ENCODE measurements at places on chromosomes 3 and 15.

- H3K4me3 ChIP-seq: no peak overlapping the region
- no peak for DNase-seq
- peaks cover 2% of the 10 kb centered on the region for H3K4me1 ChIP-seq
- H3K27ac ChIP-seq: no peak overlapping the region
- H3K36me3 ChIP-seq: no peaks in the 10 kb centered on the region
These were observed 3.5 kb downstream of the NSMCE3 start for GRCh38 chr15:29266052-29266582.

DNA sequence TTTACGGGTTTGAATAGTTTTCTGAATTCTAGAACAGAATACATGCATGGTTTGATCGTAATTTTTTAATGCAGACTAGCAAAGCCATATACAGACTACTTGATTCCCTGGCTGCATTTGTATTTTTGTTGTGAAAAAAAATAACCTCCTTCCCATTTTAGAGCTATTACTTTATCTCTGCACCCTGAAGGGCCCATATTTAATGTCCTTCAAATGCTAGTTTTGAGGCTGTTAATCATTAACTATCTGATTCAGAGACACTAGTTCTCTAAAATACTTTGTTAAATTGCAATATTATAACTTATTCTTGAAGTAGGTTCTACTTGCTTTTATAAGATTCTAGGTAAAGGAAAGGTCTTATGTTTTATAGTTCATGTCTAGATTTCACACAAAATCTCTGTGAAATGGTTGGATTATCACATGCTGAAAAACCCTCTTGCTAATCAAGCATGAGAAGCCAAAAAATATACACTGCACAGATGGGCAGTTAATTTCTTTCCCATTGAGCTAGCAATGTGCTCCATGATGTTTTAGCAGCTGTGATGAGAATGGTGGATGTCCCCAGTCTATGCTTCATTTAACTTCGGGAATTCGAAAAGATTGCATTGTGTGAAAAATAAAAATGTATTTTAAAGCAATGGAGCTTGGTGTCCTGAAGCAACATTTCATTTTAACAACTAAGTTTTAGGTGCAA is 634.0 kb upstream of the BCHE start:
- H3K27ac ChIP-seq: no peak overlapping the region
- no peaks in the 10 kb centered on the region for H3K4me1 ChIP-seq
- DNase-seq: no peak
- no peaks in the 10 kb centered on the region for H3K27me3 ChIP-seq
- H3K4me3 ChIP-seq: no peak overlapping the region

GRCh38 chr3:57820479-57820878 is 64.4 kb downstream of the SLMAP start:
- H3K36me3 ChIP-seq: no peaks in the 10 kb centered on the region
- no peaks in the 10 kb centered on the region for H3K27me3 ChIP-seq
- H3K4me1 ChIP-seq: peaks cover 3% of the 10 kb centered on the region
- no peak overlapping the region for H3K4me3 ChIP-seq

GRCh38 chr3:44210967-44211366 is 30.7 kb upstream of the TOPAZ1 start:
- H3K4me3 ChIP-seq: no peak overlapping the region
- H3K36me3 ChIP-seq: no peaks in the 10 kb centered on the region
- DNase-seq: no peak
- no peaks in the 10 kb centered on the region for H3K4me1 ChIP-seq
- no peak overlapping the region for H3K27ac ChIP-seq

- H3K36me3 ChIP-seq: peaks cover 1% of the 10 kb centered on the region
- no peak for DNase-seq
- H3K4me1 ChIP-seq: no peaks in the 10 kb centered on the region
- H3K27me3 ChIP-seq: no peaks in the 10 kb centered on the region
- no peak overlapping the region for H3K4me3 ChIP-seq
These were observed 7.2 kb upstream of the MAP4 start for GRCh38 chr3:48023377-48023776.

DNA sequence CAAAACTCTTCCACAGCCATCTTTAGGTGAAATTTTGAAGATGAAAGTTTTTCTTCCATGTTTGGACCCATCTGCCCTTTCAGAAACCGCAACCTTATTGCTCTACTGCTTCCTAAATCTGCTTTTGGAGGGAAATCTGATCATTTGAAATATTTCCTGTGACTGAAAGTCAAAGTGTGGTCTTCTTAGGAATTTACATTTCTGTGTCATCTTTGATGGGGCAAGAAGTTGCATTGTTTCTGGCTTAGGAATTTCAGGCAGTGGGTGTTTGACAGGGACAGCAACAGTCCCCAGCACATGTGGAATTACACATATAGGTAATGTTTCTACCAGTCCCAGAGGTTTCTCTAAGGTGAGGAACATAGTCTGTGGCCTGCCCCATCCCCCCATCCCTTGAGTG is 5.3 kb upstream of the TYRO3 start:
- no peak overlapping the region for H3K27ac ChIP-seq
- no peak for DNase-seq
- no peaks in the 10 kb centered on the region for H3K36me3 ChIP-seq
- no peaks in the 10 kb centered on the region for H3K27me3 ChIP-seq
- peaks cover 5% of the 10 kb centered on the region for H3K4me1 ChIP-seq
- no peak overlapping the region for H3K4me3 ChIP-seq

GRCh38 chr3:173916799-173917198 is 519.3 kb downstream of the NLGN1 start:
- DNase-seq: no peak
- no peak overlapping the region for H3K4me3 ChIP-seq
- no peaks in the 10 kb centered on the region for H3K36me3 ChIP-seq
- peaks cover 5% of the 10 kb centered on the region for H3K4me1 ChIP-seq
- H3K27ac ChIP-seq: no peak overlapping the region
- H3K27me3 ChIP-seq: no peaks in the 10 kb centered on the region

- no peak for DNase-seq
- H3K27ac ChIP-seq: no peak overlapping the region
- H3K27me3 ChIP-seq: no peaks in the 10 kb centered on the region
- H3K36me3 ChIP-seq: no peaks in the 10 kb centered on the region
- no peak overlapping the region for H3K4me3 ChIP-seq
These were observed 99.8 kb downstream of the KCNH8 start for GRCh38 chr3:19248143-19248542.

DNA sequence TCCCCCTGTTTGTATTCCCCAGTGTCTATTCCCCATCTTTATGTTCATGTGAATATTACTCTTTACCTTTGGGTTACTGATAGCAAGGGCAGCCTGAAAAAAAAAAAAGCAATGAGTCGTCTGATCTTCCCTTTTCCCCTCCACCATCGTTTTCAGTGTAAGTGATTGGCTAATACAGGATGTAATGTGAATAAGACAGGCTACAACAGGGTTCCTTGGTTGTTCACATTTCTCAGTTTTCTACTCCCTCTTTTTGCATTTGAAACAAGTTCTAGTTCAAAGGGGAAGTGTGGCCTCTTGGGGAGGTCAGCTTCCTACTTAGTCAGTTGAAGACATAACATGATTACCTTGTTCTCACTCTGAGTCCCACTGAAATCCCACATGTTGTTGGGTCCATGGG is 278.0 kb upstream of the TRIM42 start:
- no peak for DNase-seq
- no peaks in the 10 kb centered on the region for H3K36me3 ChIP-seq
- H3K4me1 ChIP-seq: no peaks in the 10 kb centered on the region
- H3K27ac ChIP-seq: no peak overlapping the region

- DNase-seq: no peak
- no peak overlapping the region for H3K27ac ChIP-seq
- no peaks in the 10 kb centered on the region for H3K27me3 ChIP-seq
- no peaks in the 10 kb centered on the region for H3K4me1 ChIP-seq
These were observed 11.4 kb upstream of the VGLL3 start for GRCh38 chr3:87002346-87002745.

DNA sequence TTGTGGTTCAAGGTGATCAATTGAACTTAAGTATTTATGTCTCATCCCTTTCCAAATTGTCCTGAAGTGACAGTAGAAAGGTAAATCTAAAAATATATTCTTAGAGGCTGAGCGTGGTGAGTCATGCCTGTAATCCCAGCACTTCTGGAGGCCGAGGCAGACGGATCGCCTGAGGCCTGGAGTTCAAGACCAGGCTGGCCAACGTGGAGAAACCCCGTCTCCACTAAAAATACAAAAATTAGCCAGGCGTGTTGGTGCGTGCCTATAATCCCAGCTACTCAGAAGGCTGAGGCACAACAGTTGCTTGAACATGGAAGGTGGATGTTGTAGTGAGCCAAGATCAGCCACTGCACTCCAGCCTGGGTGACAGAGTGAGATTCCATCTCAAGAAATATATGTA is 226.6 kb downstream of the DPH6 start:
- DNase-seq: no peak
- no peak overlapping the region for H3K27ac ChIP-seq
- no peak overlapping the region for H3K4me3 ChIP-seq
- no peaks in the 10 kb centered on the region for H3K36me3 ChIP-seq

DNA sequence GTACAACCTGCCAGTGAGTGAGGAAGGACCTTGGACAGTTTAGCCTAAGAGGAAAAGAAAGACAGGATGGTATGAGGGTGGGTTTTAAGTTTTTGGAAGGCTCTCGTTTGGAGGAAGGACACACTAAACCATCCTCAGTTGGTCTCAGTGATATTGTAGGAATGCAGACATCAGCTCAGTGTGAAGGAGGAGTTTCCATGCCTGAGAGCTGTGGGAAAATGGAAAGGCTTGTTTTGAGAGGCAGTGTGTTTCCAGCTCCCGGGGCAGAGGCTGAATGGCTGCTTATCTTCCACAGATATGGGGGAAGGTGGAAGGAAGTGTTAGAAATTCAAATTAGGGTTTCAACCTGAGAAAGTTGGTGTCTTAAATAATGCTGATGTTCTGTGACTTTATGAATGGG is 89.6 kb upstream of the MYZAP start:
- no peak overlapping the region for H3K4me3 ChIP-seq
- peaks cover 30% of the 10 kb centered on the region for H3K4me1 ChIP-seq
- no peaks in the 10 kb centered on the region for H3K27me3 ChIP-seq

- peaks cover 90% of the 10 kb centered on the region for H3K27me3 ChIP-seq
- H3K4me1 ChIP-seq: peaks cover 3% of the 10 kb centered on the region
- no peak overlapping the region for H3K27ac ChIP-seq
- no peak overlapping the region for H3K4me3 ChIP-seq
- no peak for DNase-seq
These were observed 3.1 kb downstream of the SKOR1 start for GRCh38 chr15:67828278-67828968.

DNA sequence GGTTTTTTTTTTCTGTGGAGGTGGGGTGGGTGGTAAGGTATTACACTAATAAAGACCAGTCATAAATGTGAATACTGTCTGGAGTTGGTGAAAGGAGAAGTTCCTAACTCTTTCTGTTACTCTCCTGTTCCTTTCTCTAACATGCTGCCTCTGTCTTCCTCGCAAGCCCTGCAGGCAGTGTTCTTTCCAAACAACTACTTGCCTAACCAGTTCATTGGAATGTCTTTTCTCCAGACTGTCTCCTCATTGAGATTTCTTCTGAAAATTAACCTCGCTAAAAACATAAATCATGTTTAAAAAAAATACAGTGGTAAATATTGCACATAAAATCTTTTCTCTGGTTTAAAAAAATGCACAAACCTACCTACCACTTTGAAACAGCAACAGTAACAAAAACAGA is 135.2 kb downstream of the TP63 start:
- no peak overlapping the region for H3K27ac ChIP-seq
- H3K4me3 ChIP-seq: no peak overlapping the region
- H3K36me3 ChIP-seq: no peaks in the 10 kb centered on the region
- DNase-seq: peak; percentile 74
- no peaks in the 10 kb centered on the region for H3K27me3 ChIP-seq
- H3K4me1 ChIP-seq: no peaks in the 10 kb centered on the region

DNA sequence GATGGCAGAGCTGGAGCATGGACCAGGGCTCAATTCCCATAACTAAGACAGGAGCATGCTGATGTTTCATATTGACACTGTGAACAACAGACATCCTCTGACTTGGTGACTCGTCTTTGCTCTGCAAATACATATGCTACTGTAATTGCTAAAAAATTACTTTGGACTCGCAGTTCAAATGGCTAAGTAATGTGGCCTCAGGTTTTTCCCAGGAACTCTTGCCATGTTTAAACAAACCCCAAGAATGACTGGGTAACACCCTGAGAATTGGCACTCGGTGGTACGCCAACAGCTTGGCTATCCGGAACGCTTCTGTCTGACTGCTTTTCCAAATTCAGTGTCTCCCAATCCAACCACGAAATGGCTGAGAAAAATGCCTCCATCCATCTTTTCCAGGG is 456.7 kb upstream of the THBS1 start:
- H3K27ac ChIP-seq: no peak overlapping the region
- no peaks in the 10 kb centered on the region for H3K36me3 ChIP-seq
- DNase-seq: no peak
- no peak overlapping the region for H3K4me3 ChIP-seq
- no peaks in the 10 kb centered on the region for H3K4me1 ChIP-seq

DNA sequence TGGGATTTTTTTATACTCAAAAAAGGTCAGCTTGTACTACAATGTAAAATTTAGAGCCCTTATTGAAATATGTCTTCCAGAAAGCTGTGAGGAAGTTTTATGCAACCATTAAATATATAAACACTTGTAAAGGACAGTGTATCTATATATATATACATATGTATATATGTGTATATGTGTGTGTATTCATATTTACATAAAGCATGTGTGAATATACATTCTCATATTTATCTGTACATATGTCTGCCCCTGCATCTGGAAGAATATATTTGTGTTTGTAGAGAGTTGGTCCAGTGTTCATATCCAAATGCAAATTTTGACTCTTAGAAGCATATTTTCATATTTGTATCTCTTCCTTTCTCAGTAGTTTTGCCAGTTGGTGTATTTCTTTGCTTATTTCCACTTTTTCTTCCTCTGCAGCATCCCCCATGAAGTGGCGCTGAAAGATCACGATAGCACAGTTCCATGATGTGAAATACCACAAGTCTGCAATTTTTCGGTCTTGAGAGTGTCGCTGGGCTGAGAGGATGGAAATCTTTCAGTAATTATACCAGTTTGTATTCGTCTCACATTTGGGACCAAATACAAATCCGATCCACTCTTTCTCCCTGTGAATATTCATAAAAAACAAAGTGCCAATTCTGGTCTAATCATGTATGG is 311.7 kb upstream of the DPH6 start:
- H3K4me3 ChIP-seq: no peak overlapping the region
- no peak overlapping the region for H3K27ac ChIP-seq
- H3K36me3 ChIP-seq: no peaks in the 10 kb centered on the region
- DNase-seq: no peak
- no peaks in the 10 kb centered on the region for H3K27me3 ChIP-seq
- no peaks in the 10 kb centered on the region for H3K4me1 ChIP-seq

DNA sequence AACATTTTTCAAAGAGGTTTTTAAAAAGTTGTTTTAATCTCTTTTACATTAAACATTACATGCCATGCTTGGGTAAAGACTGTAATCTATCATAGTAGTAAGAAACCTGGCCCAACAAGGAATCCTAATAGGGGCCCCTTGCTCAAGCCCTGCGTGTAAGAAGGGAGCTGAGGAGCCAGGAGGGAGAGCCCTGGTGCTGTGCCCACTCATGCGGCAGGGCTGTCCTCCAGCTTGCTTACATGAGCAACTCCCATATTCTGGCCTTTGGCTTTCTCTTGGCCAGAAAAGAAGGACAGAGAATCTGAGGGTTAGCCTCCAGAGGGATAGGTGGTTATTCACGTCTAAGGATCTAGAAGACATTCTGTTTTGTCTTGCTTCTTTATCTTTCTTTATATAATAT is 49.8 kb downstream of the KBTBD12 start:
- no peak overlapping the region for H3K4me3 ChIP-seq
- no peak overlapping the region for H3K27ac ChIP-seq
- no peaks in the 10 kb centered on the region for H3K27me3 ChIP-seq
- no peaks in the 10 kb centered on the region for H3K36me3 ChIP-seq

Data from mesendoderm (in vitro differentiated cells).